ENCODE measurements at places on chromosomes 2 and 18.

DNA sequence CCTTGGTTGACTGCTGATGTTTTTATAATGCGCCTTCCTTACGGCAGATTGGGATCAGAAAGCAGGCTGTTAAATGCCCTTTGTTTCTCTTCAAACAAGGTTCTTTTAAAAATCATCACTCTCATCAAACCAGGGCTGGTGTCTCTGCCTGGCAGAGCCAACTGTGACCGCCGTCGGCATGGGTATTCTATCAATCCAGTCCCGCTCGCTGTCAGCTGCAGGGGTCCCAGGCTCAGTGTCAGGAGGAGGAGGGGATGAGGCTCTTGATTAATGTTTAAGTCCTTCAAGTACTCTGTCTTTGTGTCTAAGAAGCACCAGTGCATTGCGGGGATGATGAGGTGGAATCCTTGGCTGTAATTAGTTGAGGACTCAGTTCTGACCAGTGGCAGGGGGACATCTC is 348.1 kb downstream of the RNF144A start:
- DNase-seq: no peak

DNA sequence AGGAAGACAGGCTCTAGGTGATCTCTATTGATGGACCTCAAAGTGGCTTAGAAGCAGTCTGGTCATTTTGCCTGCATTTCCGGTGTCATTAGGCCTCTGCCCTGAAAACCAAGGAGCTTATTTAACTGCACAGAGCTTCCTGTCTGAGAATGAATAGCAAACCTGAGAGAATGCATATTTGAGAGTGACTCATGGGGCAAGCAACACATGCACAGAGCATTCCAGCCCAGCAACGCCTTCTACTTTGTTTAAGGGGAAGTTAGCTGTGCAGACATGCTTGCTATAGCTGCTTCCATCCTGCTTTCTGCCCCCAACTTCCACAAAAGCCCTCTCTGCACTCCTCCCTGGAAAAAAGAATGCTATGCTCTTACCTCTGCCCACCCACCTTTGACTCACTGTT is 232.8 kb downstream of the GRB14 start:
- DNase-seq: no peak

- no peak for DNase-seq
Measured at GRCh38 chr2:175152242-175152641, 15.8 kb downstream of the ATF2 start.

DNA sequence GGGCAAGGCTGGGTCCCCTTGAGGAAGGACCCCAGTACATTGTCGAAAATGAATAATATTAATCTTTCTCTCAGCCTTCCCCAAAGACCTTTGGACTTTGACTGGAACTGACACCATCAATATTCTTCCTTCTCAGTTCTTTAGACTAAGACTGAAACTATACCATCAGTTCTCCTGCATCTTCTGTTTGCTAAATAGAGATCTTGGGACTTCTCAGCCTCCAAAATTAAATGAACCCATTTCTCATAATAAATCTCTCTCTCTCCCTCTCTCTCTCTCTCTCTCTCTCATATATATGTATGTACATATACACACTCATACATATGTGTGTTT is 39.7 kb upstream of the VRK2 start:
- no peak for DNase-seq

- DNase-seq: no peak
Measured at GRCh38 chr2:170514140-170514539, 201.0 kb upstream of the SP5 start.

DNA sequence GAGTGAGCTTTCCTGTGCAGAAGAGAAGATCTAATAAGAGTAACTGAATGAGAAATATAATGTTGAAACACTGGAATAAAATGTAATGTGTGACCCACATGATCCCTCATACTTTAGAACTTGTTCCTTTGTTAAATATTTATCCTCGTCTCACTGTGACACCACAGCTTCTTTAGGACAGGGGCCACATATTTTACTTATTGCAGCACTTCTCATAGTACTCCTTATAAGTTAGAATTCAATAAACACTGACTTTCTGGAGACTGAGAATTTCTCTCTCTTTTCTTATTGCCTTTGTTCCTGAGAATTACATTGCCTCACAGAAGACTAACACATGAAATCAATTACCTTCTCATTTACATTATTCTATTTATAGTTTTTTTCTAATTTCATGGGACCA is 1234.6 kb upstream of the CHAC2 start:
- no peak for DNase-seq

- no peak for DNase-seq
Measured at GRCh38 chr2:217741381-217741955, 261.3 kb downstream of the TNS1 start.

DNA sequence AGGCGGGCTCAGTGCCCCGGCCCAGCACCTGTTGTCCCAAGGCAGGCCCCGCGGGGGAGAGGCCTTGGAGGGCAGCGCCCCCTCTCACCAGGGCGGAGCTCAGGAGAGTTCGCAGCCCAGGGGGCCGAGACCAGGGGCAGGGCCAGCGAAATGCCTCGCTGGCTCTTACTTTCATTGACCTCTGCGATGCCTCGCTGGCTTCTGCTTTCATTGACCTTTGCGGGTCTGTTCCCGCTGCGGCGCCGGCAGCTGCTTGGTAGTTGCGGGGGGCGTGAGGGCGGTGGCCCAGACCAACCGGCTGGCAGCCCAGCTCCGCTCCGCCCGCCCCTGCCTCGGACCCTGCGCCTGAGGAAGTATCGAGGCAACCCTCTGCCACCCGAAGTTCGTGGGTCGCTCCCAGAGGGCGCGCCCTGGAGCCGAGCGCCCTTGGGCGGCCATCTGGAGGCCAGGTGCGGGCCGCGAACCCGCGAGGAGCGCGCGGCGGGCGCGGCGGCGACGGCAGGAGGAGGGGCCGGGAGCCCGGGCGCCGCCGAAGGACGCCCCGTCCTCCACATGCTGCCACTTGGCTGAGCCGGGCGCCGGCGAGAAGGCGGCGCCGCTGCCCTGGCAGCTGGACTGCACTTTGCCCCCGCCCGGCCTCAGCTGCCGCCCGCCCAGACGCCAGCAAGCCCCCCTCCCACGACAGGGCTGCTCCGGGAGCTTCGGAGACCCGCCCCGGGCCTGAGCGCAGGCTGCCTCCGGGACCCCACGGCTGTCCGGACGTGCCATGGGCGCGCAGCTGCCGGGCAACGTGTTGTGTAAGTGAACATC is 118.0 kb upstream of the MSTN start:
- DNase-seq: no peak

DNA sequence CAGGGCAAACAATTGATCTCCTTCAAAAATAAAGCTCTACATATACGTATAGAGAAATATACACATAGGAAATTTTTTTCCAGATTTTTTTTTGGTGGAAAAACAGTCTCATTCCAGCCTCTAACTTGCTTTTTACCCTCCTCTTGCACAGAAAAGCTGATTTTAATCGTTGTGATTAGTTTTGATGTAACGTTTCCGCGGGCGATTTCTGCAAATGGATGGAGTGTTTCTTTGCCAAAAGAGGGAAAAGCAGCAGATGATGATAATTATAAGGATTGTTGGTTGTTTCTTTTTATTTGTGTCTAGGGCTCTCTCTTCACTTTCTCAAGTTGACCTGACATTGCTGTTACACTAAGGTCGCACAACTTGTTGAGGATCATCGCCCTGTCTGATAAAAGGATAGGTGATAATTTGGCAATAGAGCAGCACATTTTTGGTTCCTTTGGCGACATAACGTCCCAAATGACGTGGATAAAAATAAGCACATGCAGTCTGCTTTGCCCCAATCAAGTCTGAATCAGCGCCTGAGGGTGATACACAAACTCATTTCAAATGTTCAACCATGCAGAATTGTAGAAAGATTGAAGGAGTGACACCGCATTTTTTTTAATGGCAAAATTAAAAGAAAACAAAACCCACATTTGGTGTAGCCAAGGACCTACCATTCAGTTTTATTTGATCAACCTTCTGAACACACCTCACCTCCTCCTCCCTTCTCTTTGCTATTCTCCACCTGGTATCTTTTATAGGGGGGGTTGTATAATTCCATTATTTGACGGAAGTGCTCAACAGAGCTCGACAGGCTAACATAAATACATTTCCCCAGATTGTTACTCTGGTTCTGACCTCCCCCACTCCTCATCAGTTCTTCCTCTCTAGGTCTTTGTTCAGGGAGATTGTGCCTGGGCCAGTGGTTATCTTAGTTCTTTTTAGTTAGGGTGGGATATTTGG is 109.6 kb upstream of the KCTD1 start:
- no peak for DNase-seq

Measured in stimulated activated CD4-positive, alpha-beta T cell treated with anti-CD3 and anti-CD28 coated beads, Interleukin-1b, Interleukin-23, amount 100 ng/mL, for 1 hour (primary cell).